ENCODE measurements at places on chromosomes 1 and 21.

DNA sequence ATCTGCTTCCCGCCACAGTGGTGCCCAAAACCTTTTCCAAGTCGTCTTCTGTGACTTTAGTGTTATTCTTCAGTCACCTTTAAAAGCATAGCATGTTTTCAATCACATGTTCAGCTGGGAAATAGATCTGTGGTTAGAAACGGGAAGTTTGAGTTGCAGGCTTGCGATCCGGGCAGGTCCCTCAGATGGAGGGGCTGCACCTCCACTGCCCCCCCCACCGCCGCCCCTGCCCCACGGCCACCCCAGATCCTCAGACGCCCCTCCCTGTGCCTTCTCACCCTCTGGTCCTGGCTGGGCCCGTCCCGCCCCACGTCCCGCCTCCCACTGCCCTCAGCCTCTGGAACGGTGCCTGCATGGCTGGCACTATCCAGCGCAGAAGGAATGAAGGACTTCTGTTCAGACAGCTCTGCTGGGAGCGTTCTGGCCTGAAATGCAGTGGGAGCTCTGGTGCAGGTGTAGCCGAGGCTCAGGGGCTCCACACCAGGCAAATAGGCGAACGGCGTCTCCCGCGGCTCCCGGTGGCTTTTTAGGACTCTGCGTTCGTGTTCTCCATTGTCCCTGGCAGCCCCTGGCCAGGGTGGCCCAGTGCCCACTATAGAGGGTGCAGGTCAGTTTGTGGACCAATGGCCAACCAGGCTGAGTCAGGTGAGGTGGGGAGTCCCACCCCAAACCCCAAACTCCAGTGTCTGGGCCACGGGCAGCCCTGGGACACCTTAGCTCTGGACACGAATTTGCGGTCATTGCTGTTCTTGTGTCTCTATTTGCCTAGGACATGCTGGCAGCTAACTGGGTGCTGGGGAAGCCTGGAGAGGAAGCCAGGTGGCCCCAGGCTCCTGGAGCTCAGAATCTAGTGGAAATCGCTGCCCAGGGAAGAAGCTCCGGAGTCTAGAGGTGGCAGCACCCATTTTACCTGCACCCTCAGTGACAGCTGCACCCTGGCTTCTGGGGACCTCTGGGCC, 67.1 kb downstream of the FAAP20 start:
- no peak for DNase-seq

DNA sequence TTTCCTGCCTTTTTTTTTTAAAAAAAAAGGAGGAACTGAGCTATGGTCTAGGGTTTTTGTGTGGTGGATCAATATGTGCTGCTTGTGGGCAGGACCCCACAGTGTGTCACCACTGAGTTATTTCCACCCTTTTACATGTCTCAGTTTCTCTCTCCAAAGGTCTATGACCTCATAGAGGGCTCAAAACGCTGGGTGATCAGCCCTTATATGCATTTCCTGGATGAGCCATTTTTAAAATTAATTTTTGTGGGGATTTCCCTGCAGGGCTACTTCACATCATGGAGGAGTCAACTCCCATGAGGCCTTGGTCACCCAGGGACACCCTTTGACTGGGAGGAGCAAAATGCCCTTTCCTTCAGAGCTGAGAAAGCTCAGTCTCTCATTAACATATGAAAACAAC, 20.7 kb upstream of the HAO2 start:
- DNase-seq = no peak

- no peak for DNase-seq
These were observed 148.6 kb upstream of the HOOK1 start for GRCh38 chr1:59666106-59666505.

GRCh38 chr1:36450919-36451305, 661 bp upstream of the OSCP1 start:
- DNase-seq = no peak

DNA sequence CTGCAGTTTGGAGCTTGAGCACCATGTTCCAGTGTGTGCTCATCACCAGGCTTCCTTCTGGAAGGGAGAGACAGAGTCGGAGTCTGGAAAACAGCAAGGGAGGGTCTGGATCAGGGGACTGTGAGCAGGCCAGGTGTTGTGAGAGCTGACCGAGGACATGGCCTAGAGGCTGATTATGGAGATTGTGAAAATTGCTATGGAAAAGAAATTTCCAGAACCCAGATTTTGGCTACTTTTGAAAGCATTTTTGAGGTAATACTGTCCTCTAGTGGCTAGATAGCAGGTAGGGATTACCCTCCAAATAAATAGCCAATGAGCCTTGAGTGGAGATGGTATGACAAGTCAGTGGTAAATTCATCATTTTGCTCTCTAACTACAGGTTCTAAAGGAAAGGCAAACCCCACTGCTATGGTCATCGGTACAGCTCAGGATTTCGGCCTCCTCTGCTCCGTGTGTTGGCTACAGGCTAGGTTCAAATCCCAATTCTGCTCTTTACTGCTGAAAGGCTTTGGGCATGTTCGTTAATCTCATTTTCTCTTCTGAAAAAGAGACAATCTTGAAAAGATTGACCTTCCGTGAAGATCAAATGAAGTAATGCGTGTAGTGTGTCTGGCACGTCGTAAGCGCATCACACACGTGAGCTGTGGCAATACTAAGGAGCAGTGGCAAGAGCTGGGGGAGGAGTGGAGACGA, 1.0 kb upstream of the HAO2 start:
- no peak for DNase-seq

DNA sequence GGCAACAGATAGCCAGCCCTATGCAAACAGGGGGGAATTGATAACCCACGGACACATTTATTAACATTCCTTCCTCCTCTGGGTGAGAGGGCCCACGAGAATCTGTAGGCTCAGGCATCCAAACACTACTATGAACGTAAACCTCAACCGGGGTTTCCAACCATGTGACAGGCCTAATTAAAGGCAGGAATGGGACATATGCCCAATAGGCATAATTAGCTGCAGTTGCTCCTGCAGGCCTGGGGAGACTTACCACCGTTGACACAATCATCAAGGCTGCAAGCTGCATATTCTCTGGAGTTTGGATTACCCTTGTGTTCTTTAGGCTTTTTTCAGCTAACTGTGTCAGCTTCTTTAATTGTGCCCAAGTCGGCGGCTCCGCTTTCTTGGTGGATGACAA, 22.2 kb upstream of the GBP1 start:
- DNase-seq = no peak

DNA sequence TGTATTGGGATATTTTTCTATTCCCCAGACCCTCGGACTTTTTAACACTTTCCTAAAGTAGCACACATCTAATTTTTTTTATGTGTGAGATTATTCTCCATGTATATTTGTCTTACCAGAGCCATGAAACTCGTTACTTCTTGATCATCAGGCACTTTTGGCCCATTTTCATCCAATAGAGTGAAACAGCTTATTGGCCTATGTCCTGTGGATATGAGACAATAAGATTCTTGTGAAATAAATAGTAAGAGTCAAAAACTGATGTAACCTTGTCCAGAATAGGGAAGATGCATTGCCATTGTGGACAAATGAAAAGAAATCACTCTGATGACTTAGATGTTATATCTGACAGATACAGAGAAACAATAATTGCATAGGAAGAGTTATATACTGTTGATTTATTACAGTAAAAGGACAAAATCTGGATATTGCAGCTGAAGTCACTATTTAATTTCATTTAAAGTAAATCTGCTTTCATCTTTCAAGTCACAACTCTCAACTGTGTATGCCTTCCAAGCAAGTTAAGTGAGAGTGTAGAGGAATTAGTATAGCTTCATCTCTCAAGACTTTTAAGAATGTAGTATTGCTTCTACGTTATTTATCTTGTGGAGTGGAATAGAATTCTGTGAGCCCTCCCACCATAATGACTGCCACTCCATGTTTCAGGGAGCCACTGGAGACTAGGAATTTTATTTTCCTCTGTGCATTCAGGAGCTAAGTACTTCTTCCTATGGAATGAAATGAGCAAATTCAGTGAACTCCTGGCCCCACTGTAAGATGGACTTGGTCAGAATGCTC, 86.9 kb downstream of the ADAMTS1 start:
- DNase-seq = no peak

- no peak for DNase-seq
These were observed 34.1 kb downstream of the VTCN1 start for GRCh38 chr1:117176579-117176978.

- peak; percentile 32 for DNase-seq
These were observed 16.5 kb downstream of the SLC37A1 start for GRCh38 chr21:42530167-42530518.

- no peak for DNase-seq
These were observed 9.2 kb downstream of the ZBTB48 start for GRCh38 chr1:6588893-6589520.

DNA sequence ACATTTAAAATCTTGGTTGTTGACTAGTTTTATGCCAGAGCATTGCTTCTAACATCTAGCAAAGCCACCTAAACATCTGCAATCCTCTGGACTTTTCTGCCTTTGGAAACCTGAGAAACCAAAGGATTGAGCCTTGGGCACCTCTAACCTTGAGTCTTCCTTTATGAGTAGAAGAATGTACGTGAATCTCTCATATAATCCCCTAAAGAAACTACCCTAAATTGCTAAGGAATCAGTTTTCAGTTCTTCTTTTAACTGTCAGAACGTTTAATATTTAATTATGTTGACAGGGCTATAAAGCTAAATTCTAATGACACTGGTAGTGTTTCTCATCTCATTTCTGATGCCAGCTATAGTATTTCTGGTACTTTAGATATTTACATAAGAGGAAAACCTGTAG, 997.3 kb downstream of the AMY1C start:
- no peak for DNase-seq

GRCh38 chr1:160868141-160868540, 5.5 kb upstream of the CD244 start:
- no peak for DNase-seq

DNA sequence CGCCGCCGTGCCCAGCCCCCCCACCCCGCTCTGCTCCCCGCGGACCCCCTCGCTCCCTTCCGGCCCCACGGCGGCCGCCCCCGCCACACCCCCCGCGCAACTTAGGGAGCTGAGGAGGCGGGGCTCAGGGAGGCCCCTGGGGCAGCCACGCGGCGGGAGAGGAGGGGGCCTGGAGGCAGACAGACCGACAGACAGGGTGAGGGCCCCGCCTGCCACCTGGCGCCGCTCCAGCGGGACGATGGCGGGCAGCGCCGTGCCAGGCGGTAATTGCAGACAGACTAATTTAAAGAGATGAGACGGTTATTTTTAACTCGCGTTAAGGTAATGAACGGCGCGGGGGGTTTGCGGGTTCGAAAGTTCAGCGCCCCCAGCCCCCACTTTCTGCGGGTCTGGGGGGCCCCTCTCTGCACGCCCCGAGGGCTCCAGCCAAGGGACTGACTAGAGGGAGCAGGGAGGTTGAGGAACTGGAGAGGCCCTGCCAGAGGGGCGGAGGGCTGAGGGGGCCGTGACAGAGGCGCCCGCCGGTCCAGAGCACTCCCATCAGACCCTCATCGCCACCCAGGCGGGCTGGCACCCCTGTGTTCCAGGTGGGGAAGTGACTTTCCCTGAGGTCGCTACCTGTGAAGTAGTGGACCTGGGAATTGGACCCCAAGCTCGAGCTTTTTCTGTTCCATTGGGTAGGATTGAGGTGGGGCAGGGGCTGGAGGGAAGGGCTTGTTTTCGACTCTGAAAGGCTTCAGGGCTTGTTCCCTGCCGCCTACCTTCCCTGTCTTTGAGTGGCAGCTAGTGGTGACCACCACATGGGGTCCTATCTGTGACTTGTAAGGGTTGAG, 5.4 kb downstream of the FOXO6 start:
- DNase-seq = no peak

DNA sequence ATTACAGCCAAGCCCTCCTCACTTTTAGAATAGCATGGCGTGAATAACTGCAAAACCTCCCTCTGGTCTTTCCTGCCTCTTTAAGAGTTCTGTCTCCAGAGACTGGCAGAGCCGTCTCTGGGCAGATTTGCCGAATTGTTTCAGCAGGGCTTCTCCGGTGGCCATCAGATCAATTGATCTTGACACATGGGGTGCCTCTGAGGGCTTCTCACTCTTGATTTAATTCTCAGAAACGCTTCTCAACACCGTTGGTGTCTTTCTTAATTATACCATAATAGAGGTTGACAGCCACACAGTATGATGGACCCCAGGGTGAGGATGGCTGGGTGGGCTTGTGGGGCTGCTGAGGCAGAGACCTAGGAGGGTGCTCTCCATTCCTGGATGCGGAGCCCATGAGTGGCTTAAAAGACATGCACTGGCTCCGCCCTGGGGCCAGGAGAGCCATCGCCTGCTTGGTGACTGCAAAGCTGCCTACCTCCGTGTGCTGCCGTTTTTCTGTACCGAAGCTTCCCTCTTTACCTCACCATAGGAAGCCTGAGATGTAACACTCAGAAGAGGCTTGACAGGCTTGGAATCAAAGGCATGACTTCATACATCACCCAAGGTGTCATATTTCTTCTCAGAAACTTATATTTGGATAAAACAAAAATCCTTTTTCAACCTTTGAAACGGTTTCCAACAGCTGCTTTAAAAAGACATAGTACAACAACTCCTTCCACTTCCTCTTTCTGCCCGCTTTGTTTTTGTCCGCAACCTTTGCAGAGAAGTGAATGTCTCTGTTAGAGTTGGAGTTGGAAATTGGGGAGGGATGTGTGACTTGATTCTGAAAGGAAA, 82.9 kb downstream of the GALNT2 start:
- no peak for DNase-seq

DNA sequence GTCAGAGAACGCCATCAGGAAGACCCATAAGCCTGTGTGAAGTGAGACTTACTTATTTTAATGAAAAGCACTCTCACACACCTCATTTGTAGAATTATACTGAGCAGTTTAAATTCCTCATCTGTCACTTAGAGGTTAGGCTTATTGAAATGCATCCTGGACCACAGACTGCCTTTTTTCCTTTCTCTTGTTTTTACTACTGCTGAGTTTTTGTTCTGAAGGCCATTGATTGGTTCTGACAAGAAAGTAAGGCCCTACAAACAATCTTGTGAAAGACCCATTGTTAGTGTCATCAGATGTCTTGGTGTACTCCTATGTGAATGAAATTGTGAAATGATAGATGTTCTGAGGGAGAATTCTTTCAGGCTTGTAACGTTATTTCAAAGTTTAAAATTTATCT, 1343.3 kb upstream of the ADGRL2 start:
- no peak for DNase-seq

DNA sequence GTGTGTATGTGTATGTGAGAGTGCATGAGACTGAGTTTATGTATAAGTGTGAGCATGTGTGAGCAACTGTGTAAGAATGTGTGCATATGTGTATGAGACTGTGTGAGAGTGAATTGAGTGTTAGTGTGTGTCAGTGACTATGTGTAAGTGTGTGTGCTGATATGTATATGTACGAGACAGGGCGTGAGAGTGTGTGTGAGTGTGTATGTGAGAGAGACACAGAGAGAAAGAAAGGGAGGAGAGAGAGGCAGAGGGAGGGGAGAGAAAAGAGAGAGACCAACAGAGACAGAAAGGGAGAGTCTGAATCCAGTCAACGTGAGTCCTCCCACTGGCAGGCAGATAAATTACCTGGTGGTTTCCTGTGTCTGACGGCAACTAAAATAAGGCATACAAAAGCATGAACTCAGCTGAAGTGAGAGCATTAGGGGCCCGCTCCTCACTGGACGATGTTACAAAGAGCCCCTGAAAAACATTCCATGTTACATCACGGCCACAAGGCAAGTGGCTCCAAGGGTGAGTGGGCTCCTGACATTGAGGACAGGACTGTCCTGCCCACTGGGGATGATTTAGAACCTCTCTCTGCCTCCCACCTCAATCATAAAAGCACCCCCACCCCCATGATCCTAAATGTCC, 66.6 kb upstream of the TIAM1 start:
- DNase-seq = no peak
